ENCODE measurements at places on chromosomes 1 and 21.
A peak's percentile ranks its signal among the peaks of the same experiment; 100 is the strongest.

DNA sequence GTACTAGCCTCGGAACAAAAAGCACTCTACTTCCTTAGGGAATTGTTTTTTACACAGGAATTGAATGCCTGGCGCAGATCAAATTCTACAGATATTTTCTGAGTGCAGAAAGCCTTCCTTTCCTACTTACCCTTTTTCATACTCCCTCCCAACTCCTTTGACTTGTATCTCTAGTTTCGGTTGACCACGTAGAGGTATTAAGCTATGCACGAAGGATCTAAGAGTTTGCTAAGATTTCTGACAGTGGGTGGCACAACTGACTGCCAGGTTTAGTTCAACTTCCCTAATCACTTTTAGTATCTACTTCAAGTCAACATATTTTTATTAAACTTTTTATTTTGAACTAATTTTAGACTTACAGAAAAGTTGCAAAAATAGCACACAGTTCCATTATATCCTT lies 5.0 kb downstream of the TOR1AIP2 start:
- no peak for DNase-seq

DNA sequence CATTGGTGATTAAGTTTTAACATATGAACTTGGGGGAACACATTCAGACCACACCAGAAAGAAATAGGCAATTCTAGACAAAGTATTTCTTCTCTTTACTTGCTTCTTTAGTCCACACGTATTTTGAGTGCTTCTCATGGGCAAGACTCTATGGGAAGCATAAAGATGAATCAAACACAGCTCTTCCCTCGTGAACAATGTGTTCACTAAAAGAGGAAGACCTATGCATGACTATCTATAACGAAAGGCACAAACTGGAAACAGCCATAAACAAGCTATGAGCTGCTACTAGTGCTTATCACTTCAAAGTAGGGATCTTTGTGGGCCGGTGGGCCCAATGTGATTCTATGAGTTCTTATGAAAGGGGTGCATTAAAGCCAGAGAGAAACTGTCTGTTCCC lies 53.0 kb upstream of the PRDX6 start:
- no peak for DNase-seq

GRCh38 chr1:207787776-207788175 lies 35.9 kb downstream of the CD46 start:
- DNase-seq = no peak

DNA sequence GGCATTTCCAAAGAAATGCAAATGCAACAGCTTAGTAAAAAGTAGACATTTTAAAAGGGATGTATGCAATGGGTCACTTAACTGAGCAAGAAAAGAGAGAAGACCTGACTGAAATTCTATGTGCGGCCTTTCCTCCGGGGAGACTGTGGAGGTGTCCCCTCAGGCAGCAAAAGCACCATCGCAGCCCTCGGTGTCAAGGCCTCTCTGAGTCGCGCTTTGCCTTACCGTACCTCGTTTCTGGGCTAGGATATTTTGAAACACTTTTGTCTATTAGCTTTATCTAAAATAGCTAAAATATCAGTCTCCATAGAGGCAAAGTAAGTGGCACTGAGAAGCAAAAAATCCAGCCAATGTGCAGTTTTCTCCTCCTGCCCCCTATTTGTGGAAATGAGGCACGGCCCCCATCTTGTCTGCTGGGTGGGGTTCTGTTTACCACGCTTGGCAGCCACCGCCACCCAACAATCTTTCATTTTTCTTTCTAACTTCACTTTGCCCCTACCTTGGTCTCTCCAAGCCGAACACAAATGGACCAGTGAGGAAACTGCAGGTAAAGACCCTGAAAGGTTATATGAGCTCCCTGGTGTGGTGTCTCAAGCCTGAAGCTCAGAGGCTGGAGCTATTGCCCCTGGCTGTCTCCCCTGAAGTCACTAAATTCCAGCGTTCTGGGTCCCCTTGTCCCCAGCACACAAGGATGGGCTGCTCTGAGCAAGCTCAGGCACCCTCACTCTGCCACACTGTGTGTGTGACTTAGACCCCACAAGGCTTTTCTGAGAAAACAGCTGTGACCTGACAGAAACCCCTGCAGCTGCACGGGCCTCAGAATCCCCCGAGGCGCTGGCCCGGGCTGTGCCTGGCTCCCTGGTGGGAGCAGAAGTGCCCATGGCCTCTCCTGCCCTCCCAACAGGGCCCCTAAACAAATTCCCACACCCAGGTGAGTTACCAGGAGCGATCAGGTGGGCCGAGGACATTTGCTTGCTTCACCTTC lies 1.6 kb downstream of the CD247 start:
- DNase-seq = no peak

DNA sequence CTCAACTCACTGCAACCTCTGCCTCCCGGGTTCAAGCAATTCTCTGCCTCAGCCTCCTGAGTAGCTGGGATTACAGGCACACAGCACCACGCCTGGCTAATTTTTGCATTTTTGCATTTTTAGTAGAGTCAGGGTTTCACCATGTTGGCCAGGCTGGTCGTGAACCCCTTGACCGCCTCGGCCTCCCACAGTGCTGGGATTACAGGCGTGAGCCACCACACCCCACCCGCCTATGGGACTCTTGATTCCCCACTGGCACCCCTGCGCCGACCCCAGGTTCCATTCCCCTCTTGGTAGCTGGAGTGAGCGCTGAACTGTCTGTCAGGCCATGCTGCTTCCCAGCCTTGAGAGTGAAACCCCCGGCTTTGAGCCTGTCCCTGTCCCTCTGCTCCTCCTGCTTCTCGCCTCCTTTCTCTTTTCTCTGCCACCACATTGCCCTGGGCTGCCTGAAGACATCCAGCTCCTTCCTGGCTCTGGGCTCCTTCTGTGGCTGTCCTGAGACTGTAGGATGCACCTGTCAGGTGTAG lies 48.8 kb downstream of the IER5 start:
- DNase-seq = no peak

DNA sequence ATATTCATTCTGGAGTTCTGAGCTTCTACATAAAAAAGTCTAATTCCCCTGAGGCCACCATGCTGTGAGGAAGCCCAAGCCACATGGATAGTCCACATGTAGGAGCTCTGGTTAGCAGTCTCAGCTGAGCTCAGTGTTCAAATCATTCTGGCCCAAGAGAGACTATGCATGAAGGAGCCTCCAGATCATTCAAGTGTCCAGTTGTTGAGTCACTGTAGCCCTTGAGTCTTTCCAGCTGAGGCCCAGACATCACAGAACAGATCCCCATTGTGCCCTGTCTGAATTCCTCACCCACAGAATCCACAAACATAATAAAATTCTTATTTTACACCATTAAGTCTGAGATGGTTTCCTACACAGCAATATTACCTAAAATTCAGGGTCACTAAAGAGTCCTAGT lies 107.0 kb upstream of the NGF start:
- DNase-seq = no peak

GRCh38 chr1:190376044-190376443 lies 101.6 kb downstream of the BRINP3 start:
- no peak for DNase-seq

- no peak for DNase-seq
Observed at GRCh38 chr1:45723248-45723930, 27.1 kb downstream of the IPP start.

- DNase-seq = no peak
Observed at GRCh38 chr1:90074137-90074536, 79.2 kb downstream of the ZNF326 start.

DNA sequence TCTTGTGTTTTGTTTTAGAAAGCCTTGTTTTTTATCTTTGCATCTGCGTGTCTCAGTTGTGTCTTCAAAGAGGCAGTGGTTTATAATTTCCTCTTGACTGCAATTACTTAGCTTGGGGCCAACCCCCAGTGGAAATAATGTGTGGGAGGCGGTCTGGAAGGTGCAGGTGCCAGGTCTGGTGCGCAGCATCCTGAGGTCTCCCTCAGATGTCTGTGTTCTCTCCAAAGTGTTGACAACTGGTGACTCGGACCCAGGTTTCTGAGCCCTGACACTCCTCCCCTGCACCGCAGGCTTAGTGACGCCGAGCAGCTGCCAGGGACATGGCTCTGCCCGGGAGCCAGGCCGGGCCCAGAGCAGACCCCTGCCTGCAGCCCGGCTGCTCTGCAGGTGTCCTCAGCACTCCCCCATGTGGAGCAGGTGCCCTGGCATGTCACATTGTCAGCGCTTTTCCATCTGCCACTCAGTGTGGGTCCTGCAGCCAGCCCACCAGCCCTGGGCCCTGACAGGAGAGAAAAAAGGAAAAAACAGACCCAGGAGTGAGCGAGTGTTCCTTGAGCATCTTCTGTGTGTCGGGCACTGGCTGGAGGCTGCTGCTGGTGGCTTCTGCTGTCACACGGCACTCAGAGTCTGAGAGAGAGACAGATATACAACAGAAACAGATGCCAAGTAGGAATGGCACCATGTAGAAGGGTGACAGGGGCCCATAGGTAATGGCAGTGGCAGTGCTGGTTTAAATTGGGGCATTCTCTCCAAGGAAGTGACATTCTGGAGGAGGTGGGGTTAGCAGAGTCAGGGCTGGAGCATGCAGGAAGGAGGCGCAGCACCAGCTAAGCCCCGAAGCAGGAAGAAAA lies 24.8 kb upstream of the SELENON start:
- DNase-seq = peak; percentile 58

GRCh38 chr1:7362947-7363346 lies 408.1 kb upstream of the VAMP3 start:
- DNase-seq = no peak

DNA sequence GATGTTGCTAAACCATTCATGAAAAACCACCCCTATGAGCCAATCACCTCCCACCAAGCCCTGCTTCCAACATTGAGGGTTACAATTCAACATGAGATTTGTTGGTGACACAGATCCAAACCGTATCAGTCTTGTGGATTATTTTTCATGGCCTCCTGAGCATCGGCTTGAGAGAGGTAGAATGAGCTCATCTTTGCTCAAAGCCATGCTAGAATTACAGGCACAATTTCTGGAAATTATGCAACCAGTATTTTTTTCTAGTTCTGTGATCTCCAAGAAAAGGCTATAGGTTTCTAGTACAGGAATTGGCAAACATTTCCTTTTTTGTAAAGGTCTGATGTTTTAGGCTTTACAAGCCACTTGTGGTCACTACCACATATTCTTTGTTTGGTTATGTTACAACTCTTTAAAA lies 219.4 kb downstream of the DUSP10 start:
- no peak for DNase-seq

DNA sequence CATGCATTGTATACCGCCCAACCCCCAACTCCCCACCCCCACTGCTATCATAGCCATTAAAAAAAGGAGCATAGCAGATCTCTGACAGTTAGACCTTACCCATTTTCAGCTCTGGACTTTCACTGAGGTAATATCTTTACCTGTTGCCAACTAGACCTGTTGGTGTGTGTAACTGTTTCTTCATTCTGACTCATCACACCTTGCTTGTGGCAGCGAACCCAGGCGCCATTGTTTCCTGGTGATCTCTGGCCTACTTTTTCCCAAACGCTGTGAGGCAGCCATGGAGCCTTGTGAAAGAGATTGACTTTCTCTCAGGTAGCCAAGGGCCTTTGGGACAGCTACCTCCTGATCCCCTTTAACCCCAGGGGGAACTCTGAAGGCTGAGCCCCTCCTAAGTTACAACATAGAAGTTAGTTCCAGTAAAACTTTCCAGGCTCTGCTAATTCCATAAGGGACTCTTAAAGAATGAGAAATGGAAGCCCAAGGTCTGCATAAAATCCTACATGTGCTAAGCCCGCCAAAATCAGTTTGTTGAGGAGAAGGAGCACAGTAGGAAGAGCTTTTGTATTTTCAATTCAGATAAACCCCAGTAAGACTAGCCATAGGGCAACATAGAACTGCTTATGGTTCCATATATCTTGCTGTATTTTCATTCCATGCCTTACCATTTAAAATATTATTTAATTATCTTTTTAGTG lies 196.1 kb upstream of the CAMK1G start:
- DNase-seq = no peak

GRCh38 chr1:7069931-7070330 lies 284.7 kb downstream of the CAMTA1 start:
- peak; percentile 43 for DNase-seq

DNA sequence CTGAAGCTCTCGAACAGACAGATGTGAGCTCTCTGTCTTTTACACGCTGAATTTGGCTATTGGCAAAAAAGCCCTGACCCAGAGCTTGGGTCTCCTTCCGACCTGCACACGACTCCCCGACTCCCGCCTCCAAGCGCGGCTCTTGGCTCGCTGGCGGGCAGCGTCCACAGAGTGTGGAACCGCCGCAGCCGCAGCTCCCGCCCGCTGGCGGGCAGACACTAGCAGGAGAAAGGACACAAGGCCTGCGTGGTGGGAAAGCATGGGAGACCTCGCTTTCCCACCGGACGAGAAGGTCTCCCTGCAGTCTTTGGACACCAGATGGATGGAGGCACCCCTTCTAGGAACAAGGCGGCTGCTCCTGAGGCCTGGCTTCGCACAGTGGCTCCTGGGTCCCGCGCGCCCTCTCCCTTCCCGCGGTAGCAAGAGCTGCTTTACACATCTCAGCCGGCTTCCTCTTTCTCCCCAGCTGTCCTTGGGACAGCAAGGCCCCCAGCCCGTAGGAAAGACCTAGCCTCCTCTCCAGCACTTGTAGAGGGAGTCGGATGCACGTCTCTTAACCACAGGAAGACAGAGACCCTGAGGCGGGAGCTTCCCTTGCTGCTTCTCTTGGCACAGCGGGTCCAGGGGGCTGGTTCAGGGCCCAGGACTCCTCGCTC lies 92.1 kb downstream of the PRKAB2 start:
- DNase-seq = peak; percentile 78

DNA sequence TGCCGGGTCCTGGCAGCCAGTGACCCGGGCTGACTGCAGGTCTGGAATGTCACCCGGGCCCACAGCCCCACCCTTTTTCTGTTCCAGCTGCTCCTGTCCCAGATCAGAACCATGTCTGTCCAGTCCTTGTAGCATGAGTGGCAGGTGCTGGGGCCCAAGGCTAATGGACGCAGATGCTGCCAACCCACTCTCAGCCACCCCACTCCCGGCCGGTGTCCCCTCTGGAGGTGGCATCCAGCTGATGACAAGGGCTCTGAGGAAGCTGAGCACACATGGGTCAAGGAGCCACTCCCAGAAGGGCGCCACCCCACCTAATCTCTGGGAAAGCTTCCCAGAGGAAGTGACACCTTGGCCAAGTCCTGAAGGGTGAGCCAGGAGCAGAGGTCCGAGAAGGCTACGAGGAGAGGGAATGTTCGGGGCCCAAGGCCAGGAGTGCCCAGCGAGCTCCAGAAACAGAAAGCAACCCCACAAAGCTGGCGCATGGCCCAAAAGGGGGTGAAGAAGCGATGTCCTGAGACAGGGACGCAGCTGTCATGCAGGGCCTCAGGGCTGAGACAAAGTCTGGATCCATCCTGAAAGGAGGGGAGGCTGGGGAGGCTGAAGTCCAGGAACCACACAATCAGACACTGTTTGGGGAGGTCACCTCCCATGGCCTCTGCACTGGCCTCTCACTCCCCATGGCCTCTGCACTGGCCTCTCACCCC lies 39.5 kb downstream of the ACOT7 start:
- DNase-seq = peak; percentile 36

DNA sequence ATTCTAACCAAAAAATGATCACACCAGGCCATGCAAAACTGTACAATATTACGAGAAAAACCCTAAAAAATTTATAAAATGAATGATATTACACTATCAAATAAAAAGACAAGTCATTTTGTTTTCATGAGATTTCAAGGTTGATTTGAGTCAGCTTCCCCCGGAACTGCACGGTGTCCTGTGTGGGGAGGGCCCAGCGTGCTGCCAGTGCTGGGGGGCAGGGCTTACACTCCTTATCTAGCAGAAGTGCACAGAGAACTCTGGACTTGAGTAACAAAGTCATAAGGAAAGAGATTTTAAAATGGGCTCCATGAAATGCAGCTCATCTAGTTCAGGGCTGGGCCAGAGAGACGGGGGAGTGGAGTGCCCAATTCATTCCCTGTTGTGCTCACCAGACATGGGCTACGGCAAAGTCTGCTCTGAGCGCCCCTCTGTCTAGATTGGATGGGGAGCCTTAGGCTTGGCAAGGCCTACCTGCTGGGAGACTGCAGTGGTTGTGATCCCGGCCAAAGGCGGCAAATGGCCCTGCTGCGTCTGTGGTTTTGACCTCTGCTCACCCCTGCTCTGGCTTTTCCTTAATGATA lies 50.1 kb downstream of the COQ8A start:
- DNase-seq = no peak
